Progenitor cell of endocrine pancreas (in vitro differentiated cells): ENCODE measurements at places on chromosomes 2 and 18.

GRCh38 chr2:119518401-119519056, 5.8 kb downstream of the SCTR start:
- H3K27ac ChIP-seq, result no peak overlapping the region
- H3K4me3 ChIP-seq, result no peak overlapping the region
- DNase-seq, result no peak
- H3K27me3 ChIP-seq, result peaks cover 34% of the 10 kb centered on the region

- no peaks in the 10 kb centered on the region for H3K27me3 ChIP-seq
- H3K36me3 ChIP-seq, result no peaks in the 10 kb centered on the region
- peaks cover 4% of the 10 kb centered on the region for H3K4me1 ChIP-seq
- H3K4me3 ChIP-seq, result no peak overlapping the region
- no peak overlapping the region for H3K27ac ChIP-seq
- no peak for DNase-seq
These were observed 195.1 kb upstream of the LRP1B start for GRCh38 chr2:142325870-142326269.

DNA sequence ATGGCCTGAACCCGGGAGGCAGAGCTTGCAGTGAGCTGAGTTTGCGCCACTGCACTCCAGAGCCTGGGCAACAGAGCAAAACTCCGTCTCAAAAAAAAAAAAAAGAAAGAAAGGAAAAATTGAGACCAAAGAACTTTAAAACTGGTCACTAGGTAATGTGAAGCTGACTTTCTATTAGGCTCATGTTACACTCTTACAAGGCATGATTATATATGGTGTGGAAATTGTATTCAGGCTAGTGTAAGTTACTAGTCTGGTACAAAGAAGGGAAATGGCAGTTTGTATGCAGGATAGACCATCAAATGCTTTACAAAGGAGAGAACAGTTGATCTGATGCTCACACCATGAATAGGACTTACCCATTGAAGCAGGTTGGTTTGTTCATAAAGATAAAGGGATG, 35.4 kb upstream of the ARMC9 start:
- peaks cover 29% of the 10 kb centered on the region for H3K36me3 ChIP-seq
- H3K27me3 ChIP-seq, result no peaks in the 10 kb centered on the region
- H3K4me1 ChIP-seq, result no peaks in the 10 kb centered on the region
- H3K27ac ChIP-seq, result no peak overlapping the region
- H3K4me3 ChIP-seq, result no peak overlapping the region

DNA sequence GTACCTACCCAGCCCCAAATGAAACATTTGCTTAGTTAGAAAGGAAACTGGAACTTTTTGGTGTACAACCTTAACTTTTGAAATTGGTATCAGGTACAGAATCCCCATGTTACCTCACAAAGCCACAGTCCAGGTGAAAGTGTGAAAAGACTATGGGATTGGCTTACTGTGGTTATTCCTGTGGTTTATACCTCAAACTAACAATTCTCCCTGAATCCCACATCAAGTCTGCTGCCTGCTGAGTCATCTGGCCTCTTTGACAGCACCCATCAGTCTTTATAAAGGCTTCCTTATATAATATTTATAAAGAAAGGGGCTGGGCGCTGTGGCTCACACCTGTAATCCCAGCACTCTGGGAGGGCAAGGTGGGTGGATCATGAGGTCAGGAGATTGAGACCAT, 164.6 kb downstream of the TMEM247 start:
- H3K27me3 ChIP-seq, result no peaks in the 10 kb centered on the region
- no peak overlapping the region for H3K4me3 ChIP-seq
- H3K27ac ChIP-seq, result no peak overlapping the region
- peaks cover 6% of the 10 kb centered on the region for H3K4me1 ChIP-seq

- peaks cover 31% of the 10 kb centered on the region for H3K36me3 ChIP-seq
- DNase-seq, result no peak
- peaks cover 4% of the 10 kb centered on the region for H3K4me1 ChIP-seq
- no peaks in the 10 kb centered on the region for H3K27me3 ChIP-seq
- H3K4me3 ChIP-seq, result no peak overlapping the region
These were observed 38.5 kb downstream of the TRAF3IP1 start for GRCh38 chr2:238358769-238359168.

- H3K4me3 ChIP-seq, result no peak overlapping the region
- no peak overlapping the region for H3K27ac ChIP-seq
- peaks cover 7% of the 10 kb centered on the region for H3K36me3 ChIP-seq
- no peaks in the 10 kb centered on the region for H3K4me1 ChIP-seq
- no peak for DNase-seq
These were observed 661 bp upstream of the MGAT5 start for GRCh38 chr2:134253117-134253704.

DNA sequence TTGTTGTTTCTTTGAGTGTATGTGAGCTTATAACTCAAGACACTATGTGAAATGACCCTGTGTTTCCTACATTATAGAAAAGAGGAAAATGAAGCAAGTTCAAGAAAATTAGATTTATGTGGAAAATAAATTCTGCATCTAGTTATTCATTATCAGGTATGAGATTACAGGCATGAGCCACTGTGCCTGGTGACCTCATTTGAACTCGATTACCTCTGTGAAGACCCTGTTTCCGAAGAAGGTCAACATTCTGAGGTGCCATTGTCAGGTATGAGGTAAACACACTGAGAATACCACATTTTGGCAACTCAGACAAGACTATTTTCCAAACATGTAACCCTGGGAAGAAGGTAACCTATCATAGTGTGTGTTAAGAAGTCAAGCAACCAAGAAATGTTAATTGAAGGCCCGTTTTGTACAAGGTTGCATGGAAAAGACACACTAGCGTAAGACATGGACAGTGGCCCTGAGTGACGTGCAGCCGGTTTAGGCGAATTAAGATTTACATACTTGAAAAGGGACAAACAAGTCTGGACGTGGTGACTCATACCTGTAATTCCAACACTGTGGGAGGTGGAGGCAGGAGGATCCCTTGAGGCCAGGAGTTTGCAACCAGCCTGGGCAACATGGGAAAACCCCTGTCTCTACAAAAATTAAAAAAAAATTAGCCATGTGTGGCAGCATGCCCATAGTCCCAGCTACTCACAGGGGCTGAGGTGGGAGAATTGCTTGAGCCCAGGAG, 186.6 kb downstream of the NEDD4L start:
- no peaks in the 10 kb centered on the region for H3K27me3 ChIP-seq
- DNase-seq, result no peak
- no peak overlapping the region for H3K4me3 ChIP-seq
- H3K27ac ChIP-seq, result peak overlapping the region; percentile 81
- peaks cover 1% of the 10 kb centered on the region for H3K36me3 ChIP-seq

DNA sequence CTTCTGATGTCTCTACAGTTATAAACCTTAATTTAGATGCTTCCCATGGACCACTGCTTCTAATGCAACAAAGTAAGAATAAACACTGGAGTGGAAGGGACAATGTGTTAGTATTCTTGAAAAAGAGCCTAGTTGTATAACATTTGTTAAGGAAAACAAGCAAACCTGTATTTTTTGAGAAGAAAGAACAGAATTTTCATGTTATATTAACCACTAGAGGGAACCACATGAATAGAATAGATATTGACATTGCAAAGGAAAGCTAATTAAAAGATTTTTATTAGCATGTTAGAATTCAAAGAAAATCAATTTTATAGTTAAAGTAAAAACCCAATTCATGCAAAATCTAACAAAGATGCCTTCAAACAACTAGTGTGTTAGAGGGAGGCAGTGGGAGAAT, 151.2 kb upstream of the BARD1 start:
- DNase-seq, result no peak
- H3K27ac ChIP-seq, result no peak overlapping the region
- no peaks in the 10 kb centered on the region for H3K27me3 ChIP-seq
- no peak overlapping the region for H3K4me3 ChIP-seq
- H3K4me1 ChIP-seq, result no peaks in the 10 kb centered on the region

DNA sequence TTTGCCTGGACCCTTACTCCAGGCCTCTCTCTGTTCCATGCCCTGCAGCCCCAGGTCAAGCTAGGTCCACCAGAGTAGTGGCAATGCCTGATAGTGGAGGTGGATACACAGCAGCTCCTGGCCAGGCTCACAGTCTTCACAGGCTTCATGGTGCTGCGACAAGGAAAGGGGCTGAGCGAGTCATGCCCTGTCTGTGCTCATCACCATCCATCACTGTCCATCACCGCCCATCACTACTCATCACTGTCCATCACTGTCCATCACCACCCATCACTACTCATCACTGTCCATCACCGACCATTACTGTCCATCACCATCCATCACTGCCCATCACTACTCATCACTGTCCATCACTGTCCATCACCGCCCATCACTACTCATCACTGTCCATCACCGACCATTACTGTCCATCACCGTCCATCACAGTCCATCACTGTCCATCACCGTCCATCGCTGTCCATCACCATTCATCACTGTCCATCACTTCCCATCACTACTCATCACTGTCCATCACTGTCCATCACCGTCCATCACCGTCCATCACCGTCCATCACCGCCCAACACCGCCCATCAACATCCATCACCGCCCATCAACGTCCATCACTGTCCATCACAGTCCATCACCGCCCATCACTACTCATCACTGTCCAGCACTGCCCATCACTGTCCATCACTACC, 57.1 kb upstream of the OTOS start:
- H3K27me3 ChIP-seq, result peaks cover 10% of the 10 kb centered on the region
- H3K4me1 ChIP-seq, result peaks cover 3% of the 10 kb centered on the region
- H3K36me3 ChIP-seq, result no peaks in the 10 kb centered on the region
- DNase-seq, result no peak

DNA sequence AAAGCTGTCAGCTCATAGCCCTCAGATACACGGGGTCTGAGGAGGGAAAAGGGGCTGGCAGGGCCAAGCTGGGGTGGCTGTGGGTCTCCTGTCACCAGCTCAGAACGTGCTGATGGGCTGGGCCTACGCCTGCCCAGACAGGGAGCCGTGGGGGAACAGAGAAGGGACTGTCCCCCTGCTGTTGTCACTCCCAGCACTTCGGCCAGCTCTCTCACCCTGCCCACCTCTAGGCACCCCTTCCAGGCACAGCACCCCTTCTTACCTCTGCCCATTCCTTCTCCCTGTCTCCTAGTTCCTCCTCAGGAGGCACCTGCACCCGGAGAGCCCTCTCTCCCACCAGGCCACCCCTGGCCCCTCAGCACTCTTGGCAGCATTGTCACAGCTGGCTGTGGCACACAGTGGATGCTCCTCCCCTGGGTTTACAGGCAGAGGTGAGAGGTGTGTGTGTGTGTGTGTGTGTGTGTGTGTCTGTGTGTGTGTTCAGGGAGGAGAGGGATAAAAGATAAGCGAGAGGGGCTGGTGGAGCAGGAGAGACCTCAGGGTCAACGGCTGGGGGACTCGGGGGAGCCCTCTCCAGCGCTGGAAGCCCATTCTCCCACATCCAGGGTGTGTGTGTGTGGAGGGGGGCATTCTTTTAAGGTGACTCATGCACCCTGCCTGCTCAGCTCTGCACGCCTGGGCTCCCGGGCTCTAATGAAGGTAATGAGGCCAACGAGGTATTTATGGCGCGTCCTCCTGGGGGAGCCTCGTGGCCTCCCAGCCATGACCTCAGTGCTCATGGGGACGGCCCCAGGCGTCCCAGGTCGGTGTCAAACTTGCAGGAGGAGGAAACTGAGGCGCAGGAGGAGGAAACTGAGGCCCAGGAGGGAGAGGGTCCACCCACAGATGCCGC, 66.1 kb upstream of the SMAD7 start:
- H3K4me1 ChIP-seq, result peaks cover 11% of the 10 kb centered on the region
- H3K27ac ChIP-seq, result peak overlapping the region; percentile 97
- peak; percentile 57 for DNase-seq
- no peaks in the 10 kb centered on the region for H3K36me3 ChIP-seq

- H3K36me3 ChIP-seq, result peaks cover 14% of the 10 kb centered on the region
- DNase-seq, result no peak
- no peak overlapping the region for H3K27ac ChIP-seq
- no peak overlapping the region for H3K4me3 ChIP-seq
These were observed 109.2 kb upstream of the CHRNA1 start for GRCh38 chr2:174873471-174873870.

DNA sequence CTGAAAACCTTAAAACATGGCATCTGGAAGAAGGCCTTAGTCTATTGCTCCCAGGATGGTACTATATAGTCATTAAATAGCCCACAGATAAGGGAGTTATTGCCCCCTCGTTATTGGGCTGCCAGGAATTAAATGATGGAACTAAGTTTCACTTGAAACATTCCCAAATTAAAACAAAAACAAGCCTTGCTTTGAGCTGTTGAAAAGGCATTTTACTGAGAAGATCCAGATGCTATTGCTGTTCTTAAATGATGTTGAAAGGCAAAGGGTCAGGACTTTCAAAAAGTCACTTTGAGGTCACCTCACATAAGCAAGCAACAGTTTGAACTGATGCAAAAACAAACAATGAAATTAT, 2.0 kb upstream of the AMMECR1L start:
- H3K36me3 ChIP-seq, result peaks cover 5% of the 10 kb centered on the region
- peak overlapping the region; percentile 80 for H3K4me3 ChIP-seq
- DNase-seq, result no peak
- H3K27ac ChIP-seq, result no peak overlapping the region
- H3K4me1 ChIP-seq, result peaks cover 24% of the 10 kb centered on the region

GRCh38 chr2:194087089-194087958, 1569.7 kb upstream of the SLC39A10 start:
- H3K27ac ChIP-seq, result no peak overlapping the region
- peaks cover 7% of the 10 kb centered on the region for H3K4me1 ChIP-seq
- peaks cover 1% of the 10 kb centered on the region for H3K36me3 ChIP-seq
- H3K4me3 ChIP-seq, result no peak overlapping the region

- no peaks in the 10 kb centered on the region for H3K36me3 ChIP-seq
- no peak overlapping the region for H3K4me3 ChIP-seq
- H3K27me3 ChIP-seq, result peaks cover 43% of the 10 kb centered on the region
- DNase-seq, result no peak
These were observed 7.8 kb downstream of the ITGA4 start for GRCh38 chr2:181464966-181465365.

- H3K27ac ChIP-seq, result no peak overlapping the region
- no peaks in the 10 kb centered on the region for H3K36me3 ChIP-seq
- DNase-seq, result no peak
- H3K4me3 ChIP-seq, result no peak overlapping the region
- peaks cover 8% of the 10 kb centered on the region for H3K27me3 ChIP-seq
- H3K4me1 ChIP-seq, result no peaks in the 10 kb centered on the region
These were observed 401.7 kb downstream of the TSN start for GRCh38 chr2:122157158-122157557.

DNA sequence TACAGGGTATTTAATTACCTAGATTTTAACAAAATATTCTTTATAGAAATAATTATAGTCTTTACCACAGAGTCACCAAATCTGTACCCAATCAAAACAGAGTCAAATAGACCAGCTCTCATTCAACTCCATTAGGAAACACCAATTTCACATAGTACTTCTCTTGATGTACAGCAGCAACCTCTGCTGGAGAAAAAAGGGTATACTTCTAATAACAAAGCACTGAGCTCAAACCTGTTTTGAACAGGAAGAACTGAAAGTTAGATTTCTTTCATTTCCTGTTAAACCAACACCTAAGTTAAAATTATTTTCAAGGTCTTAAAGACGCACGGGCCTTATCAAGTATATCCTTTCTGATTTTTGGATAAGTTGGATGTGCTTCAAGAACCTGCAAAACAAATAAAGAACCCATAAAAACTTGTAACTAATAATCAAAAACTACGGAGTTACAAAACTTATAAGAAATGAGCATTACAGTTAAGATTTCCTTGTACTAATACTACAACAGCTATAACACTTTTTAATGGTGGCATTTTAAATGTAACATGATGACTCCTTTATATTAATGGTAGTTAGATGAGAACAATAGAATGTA, 79.0 kb downstream of the TTC21B start:
- H3K27me3 ChIP-seq, result no peaks in the 10 kb centered on the region
- no peak for DNase-seq
- H3K4me3 ChIP-seq, result no peak overlapping the region
- peaks cover 16% of the 10 kb centered on the region for H3K4me1 ChIP-seq
- peak overlapping the region; percentile 24 for H3K27ac ChIP-seq
